DMS79 treated with DMSO at 0.1 percent for 48 hours (cell line): ENCODE measurements at places on chromosomes 3 and 15.

DNA sequence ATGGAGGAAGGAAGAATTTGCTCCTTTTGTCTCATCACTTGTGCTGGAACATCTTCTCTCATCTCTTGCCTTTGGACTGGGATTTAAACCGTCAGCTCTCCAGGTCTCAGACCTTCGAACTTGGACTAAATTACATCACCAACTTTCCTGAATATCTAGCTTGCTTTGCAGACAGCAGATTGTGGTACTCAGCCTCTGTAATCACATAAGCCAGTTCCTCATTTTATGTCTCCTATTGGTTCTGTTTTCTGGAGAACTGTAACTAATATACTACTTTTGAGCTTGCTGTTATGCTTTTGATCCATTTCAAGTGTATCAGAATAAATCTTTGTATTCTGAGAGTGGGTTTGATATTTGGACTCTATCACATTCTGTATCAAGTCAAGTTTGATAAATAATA, 164.3 kb upstream of the VEPH1 start:
- no peak for DNase-seq

DNA sequence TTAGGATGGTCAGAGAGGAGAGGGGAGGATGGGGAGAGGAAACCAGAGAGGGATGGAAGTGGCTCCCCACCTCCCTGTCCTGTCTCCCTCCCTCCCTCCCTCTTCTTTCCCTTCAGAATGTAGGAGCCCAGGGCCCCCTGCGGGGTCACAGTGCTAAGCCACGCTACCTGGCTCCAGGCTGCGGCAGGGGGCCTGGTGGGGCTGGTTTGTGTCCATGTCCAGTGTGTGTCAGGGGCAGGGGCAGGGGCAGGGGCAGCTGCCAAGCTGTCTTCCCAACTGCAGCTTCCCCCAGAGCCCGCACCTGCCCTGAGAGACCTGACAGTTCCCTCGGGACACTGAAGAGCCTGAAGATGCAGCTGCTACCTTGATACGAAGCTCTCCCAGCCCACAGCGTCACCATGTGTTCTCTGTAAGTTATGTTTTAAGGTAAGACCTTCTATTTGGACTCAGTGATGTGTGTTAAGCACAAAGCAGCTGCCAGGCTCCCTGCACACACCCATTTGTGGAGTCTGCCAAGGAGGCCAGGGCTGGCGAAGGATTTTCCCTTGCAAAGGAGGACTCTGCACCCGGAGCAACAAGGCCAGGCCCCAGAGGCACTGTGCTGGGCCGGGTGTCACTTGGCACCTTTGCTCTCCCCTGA, 121.8 kb upstream of the SMAD3 start:
- peak; percentile 61 for DNase-seq

DNA sequence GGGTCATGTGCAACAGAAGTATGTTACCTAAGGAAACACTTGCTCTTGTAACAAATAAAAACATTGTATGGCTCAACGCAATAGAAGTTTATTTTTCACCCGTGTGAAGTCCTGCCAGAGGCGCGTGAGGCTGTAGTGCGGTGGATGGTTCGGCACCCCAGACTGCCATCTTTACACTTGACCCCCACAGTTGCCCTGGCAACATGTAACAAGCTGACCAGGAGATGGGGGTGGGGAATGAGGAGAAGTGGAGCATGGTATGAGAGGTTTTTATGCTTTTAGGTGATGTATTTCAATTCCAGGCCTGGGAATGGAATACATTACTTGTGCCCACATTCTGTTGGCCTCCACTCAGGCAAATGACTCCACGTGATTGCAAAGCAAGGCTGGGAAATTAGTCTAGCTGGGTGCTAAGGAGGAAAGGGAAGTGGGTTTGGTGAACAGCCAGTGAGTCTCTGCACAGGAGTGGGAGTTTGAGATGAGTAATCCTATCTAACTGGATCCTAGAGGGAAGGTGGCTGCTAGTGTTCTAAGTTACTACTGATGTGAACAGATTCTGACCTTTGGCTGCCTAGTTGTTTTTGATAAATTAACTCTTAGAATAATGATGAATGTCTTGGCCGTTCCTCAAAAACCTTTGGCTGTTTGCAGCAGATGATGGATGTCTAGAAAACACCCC, 33.8 kb upstream of the GREM1 start:
- no peak for DNase-seq

- no peak for DNase-seq
Measured at GRCh38 chr3:135352213-135352612, 557.2 kb downstream of the EPHB1 start.

GRCh38 chr3:156341831-156342416, 213.0 kb downstream of the SSR3 start:
- no peak for DNase-seq

DNA sequence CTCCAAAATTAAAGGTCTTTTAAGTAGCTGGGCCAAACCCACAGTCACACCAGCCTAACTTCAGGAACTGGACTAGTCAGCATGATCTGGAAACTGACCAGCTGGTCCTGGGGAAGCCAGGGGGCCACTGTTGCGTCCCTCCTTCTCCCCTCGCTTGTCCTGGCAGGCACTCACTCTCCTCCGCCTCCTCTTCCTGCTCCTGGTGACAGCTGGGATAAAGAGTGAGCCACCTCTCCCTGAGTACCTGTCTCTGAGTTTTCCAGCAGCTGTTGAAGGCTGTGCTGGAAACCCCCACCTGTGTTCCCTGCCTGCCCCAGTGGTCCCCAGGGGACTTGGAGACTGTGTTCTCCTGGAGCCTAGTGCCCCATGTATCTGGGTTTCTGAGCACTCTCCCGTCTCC, 56.0 kb downstream of the FGD5 start:
- no peak for DNase-seq

DNA sequence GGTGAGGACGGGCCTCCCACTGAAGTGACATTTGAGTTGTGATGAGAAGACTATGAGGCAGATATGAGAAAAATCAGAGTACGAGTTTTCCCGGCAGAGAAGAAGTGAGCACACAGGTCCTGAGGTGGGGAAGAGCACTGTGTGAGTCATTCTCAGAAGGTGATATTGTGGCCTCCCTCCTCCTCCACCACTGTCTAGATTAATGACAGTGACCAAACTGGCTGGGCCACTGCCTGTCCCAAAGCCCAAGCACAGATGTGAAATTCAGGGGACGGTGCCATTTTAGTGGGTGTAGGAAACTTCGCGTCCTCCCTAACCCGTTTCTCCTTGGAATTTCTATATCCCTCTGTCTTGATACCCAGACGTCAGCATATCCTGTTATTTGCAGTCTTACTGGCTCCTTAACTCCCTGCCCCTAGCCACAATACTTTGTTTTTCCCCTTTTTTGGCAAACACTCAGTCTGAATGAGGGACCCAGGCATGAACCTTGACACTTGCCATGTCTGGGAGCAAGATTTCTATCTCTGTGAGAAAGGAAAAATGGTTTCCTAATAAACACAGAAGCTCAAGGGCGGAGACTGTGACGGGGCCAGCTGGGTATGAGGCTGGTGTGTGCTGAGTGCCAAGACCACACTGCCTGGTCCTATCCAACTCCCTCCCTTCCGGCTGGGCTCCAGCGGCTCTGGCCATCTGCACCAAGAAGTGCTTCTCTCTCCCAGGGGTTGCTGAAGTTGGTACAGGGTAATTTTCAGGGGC, 15.2 kb downstream of the PRICKLE2 start:
- DNase-seq = no peak

GRCh38 chr3:10411598-10412332, 90.9 kb upstream of the SEC13 start:
- no peak for DNase-seq

DNA sequence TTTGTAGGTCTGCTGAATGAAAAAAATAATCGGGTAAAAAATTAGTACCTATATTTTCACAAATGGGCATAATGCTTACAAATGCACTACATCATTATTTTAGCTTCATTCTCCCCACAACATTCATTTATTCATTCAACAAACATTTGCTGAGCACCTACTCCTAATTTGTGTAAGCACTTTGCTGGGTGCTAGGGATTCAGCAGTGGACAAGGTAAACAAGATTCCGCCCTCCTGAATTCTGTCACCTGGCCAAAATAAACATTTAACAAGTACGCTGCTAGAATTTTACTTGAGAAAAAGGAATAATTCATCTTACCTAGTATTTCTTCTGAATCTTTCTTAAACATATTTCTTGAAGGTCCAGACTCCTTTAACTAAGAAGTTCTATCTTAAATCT, 72.1 kb downstream of the TIGIT start:
- DNase-seq = no peak

DNA sequence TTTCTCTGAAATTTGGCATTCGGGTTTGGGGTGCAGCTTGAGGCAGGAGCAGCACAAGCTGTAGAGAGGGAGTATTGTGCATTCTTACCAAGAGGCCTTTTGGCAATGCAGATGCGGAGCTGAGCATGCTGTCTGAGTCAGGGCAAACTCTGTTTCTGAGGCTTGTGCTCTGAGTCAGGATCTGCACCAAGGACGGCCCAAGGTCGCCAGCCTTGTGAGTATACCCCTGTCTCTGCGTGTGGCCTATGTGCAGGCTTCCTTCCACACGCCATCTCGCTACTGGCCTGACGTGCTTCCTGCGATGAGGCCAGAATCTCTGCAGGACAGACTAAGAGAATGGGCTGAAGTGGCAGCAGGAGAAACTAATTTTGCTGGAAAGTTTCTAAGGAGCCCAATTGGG, 83.8 kb upstream of the ROPN1 start:
- no peak for DNase-seq

- DNase-seq = no peak
Measured at GRCh38 chr15:68536331-68537095, 42.3 kb upstream of the CORO2B start.

- no peak for DNase-seq
Measured at GRCh38 chr3:85586018-85586417, 627.2 kb downstream of the CADM2 start.

GRCh38 chr3:13582366-13583250, 33.7 kb downstream of the FBLN2 start:
- no peak for DNase-seq
